Activated CD4-positive, alpha-beta memory T cell treated with anti-CD3 and anti-CD28 coated beads, Interleukin-2, amount 10 ng/mL, durations not matched to agents 7 days and 5 days (primary cell): ENCODE measurements at places on chromosomes 16 and 17. TPM values are rescaled to one million over a fixed set of nuclear protein-coding genes. Genes with fewer than 3 reads are reported as not detected.
A peak's percentile ranks its signal among the peaks of the same experiment; 100 is the strongest.

MARVELD3 gene
- total RNA-seq, result 0.15 TPM

BLTP2 gene
- total RNA-seq, result 120 TPM

GRCh38 chr17:58493506-58493905 is 5.3 kb upstream of the HSF5 start:
- no peak for DNase-seq

DNA sequence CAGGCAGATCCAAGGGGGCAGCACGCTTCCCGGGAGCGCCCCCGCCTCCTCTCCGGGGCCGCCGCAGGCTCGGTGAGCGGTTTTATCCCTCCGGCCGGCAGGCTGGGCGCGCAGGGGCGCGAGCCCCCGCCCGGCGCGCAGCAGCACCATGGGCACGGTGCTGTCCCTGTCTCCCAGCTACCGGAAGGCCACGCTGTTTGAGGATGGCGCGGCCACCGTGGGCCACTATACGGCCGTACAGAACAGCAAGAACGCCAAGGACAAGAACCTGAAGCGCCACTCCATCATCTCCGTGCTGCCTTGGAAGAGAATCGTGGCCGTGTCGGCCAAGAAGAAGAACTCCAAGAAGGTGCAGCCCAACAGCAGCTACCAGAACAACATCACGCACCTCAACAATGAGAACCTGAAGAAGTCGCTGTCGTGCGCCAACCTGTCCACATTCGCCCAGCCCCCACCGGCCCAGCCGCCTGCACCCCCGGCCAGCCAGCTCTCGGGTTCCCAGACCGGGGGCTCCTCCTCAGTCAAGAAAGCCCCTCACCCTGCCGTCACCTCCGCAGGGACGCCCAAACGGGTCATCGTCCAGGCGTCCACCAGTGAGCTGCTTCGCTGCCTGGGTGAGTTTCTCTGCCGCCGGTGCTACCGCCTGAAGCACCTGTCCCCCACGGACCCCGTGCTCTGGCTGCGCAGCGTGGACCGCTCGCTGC is 832 bp downstream of the CDK5R1 start:
- peak; percentile 42 for DNase-seq

NOXO1 gene
- total RNA-seq, result not detected

STXBP4 gene
- 4.7 TPM for total RNA-seq

RNF213 gene
- 787 TPM for total RNA-seq

GRCh38 chr16:24610416-24610755 is 71.0 kb downstream of the RBBP6 start:
- DNase-seq, result no peak

AXIN2 gene
- 3.5 TPM for total RNA-seq

- no peak for DNase-seq
Measured at GRCh38 chr17:50420419-50421112, 5.5 kb upstream of the ACSF2 start.

DPEP3 gene
- not detected for total RNA-seq

DNA sequence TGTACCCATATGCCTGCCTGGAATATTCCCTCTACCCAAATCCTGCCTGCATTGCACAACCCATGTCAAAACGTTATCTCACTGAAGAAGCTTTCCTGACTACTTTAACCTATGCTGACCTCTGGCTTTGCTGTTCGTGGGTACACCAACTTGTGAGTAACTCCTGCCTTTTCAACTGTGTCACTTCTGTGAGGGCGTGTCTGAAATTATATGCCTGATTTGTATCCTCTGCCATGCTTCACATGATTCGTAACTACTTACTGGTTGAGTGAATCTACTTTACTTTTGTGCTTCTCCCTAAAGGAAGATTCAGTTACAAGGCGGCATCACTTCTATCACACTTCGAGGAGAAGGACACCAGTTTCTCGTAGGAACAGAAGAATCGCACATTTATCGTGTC is 33.3 kb upstream of the USP43 start:
- DNase-seq, result no peak

DNA sequence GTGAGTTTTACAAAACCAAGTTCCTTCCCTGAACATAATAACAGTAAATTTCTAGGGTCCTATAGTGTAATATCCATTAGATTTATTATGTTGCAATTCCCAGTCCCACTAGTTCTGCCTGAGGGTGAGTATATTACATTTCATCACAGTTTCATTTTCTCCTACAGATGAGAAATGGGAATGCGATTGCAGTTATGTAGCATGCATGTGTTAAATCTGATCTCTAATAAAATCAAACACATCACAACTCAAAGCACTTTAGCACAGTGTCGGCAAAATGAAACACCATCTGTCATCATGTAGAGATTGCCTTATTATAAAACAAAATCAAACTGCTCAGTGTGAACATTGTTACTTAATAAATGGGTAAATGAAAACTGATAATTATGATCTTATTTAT is 180.5 kb upstream of the TOX3 start:
- DNase-seq, result no peak

GRCh38 chr17:58344791-58345157 is 7.2 kb downstream of the SUPT4H1 start:
- DNase-seq, result peak; percentile 78

DNA sequence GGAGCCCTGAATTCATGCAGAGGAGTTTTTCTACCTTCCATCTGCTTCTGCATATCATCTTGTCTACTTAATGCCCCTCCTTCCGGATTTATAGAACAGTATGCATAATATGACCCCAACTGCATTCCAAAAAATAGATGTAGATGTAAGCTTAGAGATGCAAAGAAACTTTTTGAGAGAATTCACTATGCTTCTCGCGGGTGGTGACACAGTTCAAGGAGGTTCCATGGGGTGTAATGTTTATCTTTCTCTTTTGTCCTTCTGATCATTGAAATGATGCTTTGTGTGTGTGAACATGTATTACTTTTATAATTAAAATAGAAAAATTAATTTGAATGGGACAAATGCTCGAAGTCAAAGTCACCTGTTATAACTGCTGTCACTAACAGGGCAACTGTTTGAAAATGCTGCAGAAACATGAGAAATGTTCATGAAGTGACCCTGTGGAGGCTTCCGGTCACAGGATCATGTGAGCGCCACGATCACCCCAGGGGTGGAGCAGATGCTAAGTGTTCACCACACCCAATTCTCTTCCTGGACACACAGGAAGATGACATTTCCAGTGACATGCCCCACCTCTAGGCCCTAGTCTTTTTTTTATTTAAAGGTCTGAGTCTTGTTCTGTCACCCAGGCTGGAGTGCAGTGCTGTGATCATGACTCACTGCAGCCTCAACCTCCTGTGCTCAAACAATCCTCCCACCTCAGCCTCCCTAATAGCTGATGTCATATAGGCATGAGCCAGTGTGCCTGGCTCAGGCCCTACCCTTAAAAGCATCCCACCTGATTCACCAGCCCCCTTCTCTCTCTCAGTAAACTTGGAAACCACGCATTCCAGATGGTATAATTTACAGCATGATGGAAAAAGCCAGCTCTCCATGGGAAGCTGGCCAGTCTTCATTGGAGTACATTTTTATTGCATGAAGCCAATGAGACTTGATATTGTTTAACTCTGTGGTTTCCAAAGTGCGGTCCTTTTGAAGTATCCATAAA is 21.0 kb upstream of the AGRP start:
- peak; percentile 85 for DNase-seq

KRT33A gene
- not detected for total RNA-seq

- no peak for DNase-seq
Measured at GRCh38 chr17:75809631-75810111, 25.1 kb downstream of the UNK start.

- DNase-seq, result peak; percentile 76
Measured at GRCh38 chr16:84084570-84085270, 32.0 kb downstream of the MBTPS1 start.

PRRT2 gene
- total RNA-seq, result 0.91 TPM

- no peak for DNase-seq
Measured at GRCh38 chr17:13263746-13264145, 245.9 kb upstream of the ELAC2 start.

DNA sequence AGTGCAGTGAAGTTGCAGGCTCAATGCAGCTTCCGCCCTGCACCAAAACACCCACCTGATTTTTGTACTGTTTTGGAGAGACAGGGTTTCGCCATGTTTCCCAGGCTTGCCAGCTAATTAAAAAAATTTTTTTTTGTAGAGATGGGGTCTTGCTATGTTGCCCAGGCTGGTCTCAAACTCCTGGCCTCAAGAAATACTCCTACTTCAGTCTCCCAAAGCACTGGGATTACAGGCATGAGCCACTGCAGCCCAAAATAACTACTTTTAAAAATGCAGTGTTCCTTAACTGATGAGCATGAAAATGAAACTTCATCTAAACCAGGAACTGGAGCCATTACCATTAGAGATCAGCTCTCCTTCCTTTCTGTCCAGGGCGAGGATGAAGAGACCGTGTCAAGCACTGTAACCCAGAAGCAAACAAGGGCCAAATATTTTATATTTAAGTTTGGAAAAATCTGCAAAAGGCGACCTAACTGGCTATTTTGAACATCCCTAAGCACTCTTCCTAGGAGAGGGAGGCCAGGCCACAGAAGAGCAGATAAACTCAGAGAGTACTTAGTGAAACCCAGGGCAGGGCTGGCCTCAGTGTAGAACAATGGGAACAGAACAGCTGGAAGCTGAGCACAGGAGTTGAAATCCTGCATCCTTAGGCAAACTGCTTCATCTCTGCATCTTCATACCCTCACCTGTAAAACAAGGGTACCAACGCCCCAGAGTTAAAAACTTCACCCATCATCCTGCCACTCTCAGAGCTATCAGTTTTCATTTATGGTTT is 24.0 kb downstream of the CREBBP start:
- no peak for DNase-seq

CA10 gene
- total RNA-seq, result not detected

DNA sequence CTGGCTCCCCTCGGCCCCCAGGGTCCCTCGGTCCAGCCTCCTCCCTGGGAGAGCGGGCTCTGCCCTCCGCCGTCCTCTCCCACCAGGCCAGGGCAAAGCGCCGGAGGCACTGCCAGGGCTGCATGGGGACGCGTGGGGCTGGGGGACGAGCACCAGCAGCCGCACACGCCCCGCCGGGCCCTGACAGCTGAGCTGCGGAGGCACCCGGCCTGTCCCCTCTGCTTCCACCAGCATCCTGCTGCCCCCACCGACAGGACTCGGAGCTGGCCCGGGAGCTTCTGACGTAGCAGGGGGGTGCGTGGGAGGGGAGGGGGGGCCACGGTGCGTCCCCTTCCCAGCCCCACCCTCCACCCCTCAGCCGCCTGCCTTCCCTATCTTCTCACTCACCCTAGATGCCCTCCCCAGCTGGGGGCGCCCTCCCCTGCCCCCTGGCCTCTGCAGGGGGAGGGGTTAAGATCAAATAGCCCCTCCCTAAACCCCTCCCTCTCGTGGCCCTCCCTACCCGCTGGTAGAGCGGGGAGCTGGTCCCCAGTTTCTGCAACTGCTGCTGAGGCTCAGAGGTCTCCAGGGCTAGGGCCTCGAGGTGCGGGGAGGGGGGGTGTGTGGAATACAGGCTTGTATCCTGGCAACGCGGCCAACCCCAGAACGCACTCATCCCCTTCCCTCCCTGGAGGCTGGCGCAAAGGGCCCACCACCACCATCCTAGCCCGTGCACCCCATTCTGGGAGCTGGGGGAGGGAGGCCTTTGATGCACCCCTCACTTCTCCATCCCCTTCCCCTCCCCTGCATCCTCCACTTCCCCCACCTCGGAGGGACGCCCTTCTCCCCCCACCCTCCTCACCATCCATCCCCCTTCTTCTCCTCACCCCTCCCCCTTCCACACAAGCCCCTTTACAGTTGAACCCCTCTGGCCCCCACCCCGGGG is 1.0 kb downstream of the SRCIN1 start:
- DNase-seq, result peak; percentile 34

DNA sequence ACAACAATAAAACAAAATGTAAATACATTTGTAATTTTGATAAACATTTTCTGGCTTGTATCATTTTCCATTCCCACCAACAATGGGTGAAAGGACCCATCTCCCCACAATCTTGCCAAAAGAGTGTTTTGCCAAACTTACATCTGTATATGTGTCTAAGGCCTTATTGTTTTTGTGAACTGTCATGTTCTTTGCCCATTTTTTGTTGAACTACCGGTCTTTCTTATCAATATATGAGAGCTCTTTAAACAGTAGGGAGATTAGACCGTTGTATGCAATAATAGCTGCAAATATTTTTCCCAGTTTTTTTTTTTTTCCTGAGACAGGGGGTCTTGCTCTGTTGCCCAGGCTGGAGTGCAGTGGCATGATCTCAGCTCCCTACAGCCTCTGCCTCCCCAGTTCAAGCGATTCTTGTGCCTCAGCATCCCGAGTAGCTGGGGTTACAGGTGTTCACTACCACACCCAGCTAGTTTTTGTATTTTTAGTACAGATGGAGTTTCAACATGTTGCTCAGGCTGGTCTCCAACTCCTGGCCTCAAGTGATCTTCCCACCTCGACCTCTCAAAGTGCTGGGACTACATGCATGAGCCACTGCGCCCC is 9.6 kb upstream of the STX4 start:
- DNase-seq, result no peak

KRT32 gene
- total RNA-seq, result not detected

LLGL1 gene
- 22.9 TPM for total RNA-seq

GRCh38 chr17:3921502-3922319 is 5.4 kb upstream of the P2RX1 start:
- no peak for DNase-seq

DNA sequence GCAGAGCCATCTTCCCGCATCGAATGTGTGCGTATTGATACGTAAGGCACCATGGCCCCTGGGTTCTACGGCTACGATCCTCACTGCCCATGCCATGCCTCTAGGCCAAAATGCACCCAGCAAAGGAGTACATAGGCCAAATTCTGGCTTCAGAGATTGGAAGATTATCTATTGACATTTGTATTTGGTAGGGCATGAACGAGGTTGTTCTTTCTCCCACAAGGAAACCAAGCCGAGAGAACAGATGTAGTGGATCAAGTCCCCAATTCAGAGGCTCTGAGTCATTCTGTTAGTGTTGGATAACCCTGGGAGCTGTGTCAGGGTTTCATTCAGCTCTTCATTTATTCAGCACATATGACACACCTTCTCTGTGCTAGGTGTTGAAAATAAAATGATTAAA is 36.5 kb downstream of the HOXB1 start:
- no peak for DNase-seq

DNA sequence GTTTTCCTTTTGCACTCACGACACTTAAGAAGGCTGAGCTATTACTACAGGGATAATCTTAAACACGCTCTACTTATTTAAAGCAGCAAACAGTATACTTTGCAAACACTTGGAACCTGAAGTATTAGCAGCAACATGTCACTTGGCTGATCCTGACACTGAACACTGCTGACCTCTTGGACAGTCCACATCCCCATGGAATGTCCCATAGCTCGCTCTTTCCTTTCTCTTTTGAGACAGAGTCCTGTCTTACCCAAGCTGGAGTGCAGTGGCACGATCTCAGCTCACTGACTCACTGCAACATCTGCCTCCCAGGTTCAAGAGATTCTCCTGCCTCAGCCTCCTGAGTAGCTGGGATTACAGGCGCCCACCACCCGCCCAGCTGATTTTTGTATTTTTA is 26.4 kb downstream of the SMYD4 start:
- no peak for DNase-seq

- DNase-seq, result no peak
Measured at GRCh38 chr17:39763051-39763820, 25.5 kb downstream of the GRB7 start.

DNA sequence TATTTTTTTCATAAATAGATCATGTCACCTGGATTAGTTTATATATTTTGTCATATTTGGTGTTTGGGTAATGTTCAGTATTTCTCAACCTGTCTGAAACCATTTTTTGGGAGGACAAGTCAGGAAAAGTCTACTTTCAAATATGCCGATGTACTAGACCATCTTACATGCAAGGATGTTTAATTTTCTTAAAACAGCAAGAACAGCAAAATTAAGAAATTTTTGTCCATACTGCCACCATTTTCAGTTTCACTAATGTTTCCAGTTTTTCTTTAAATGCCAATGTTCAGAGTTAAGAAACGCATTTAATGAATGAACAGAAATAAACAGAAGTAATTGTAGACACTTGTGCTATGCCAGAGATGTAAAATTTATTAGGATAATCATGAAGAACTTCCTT is 880 bp downstream of the KRTAP3-3 start:
- no peak for DNase-seq

SEC14L5 gene
- total RNA-seq, result 0.03 TPM
